ENCODE measurements at places on chromosomes 11 and 22. TPM values are rescaled to one million over a fixed set of nuclear protein-coding genes. Genes with fewer than 3 reads are reported as not detected.

GRCh38 chr11:727859-728748, 19.2 kb upstream of the TALDO1 start:
- DNase-seq: peak; percentile 65

DNA sequence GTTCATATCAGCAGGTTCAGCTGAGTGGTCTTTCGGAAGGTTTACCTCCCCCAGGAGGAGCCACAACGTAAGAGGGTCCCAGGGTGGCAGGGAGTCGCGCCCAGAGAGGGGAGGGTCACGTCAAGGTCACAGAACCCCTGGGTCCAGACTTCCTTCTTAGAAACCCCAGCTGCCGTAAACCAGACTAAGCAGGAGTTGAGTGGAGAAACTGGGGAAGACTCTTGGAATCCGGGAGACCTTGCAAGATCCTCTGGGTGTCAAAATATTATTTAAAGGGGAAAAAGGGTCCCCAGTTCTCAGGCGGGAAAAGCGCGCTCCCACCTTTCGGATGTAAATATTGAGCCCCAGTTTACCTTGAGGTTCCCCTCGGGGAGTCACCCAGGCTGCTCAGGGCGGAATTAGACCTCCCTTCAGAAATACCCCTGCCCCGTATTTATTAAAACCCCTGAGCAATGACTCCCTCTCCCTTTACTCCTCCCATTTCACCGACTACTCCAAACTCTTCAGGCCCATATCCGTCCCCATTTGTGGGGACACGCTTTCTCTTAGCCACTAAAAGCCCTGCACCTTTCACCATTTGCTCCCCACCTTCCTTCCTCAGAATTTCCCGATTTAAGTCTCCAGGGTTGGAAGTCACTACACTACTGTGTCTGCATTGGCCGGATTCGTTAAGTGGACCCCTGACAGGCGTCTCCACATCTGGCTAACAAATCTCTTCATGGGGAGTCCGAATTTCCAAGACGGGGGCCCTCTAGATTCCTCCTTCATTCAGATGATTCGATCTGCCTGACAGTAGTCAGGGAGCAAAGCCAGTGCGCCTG, 4.2 kb downstream of the SLC17A6 start:
- DNase-seq: no peak

DNA sequence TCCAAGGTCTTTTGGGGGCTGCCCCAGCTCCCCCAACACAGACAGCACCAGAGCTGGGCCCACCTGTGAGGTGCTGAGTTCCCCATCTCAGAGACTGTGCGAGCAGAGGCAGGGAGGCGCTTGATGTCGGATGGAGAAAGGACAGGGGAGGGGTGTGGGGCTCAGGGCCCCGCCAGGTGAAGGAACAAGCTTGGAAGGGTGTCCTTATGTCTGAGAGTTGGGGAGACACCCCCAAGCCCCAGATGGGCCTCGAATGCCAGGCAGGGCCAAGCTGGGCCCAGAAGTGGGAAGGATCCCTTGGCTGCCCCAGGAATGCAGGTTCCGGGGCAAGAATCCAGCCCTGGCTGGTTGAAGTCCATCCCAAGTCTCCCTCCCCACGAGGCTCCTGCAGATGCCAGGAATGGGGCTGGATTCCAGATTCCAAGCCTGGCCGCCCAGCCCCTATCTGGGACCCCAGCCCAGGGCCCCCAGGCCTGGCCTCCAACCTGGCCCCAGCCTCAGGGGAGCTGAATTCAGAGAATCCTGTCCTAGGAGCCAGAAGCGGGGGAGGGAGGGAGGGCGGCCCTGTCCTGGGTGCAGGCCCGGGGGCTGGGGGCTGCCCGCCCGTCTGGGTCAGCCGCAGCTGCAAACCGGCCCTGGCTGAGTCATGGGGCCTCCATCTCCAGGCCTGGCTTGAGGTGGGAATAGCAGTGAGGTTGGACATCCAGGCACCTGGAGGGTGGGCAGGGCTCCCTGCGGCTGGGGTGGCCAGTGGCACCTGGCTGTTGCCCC, 50.9 kb downstream of the CDKN1C start:
- DNase-seq: no peak

The MS4A6E gene
- not detected for total RNA-seq

GRCh38 chr22:42716649-42717127, 4.0 kb downstream of the A4GALT start:
- DNase-seq: no peak

The LAYN gene
- not detected for total RNA-seq

DNA sequence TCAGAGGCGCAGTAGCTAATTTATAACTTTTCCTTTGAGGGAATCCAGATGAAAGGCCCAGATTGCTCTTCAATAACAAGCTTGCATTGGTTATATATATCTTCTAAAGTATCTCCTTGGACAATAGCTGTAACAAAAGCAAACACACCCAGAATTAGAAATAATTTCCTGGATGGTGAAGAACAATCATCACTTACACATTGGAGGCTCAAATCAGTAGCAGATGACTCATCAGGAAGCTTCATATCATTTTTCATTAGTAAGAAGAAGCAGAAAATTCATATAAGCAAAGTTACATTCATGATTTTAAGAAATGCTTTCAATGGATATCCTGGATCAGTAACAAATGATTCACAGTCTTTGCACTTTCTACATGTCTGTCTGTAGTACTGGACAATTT, 173.6 kb upstream of the CCDC90B start:
- no peak for DNase-seq

DNA sequence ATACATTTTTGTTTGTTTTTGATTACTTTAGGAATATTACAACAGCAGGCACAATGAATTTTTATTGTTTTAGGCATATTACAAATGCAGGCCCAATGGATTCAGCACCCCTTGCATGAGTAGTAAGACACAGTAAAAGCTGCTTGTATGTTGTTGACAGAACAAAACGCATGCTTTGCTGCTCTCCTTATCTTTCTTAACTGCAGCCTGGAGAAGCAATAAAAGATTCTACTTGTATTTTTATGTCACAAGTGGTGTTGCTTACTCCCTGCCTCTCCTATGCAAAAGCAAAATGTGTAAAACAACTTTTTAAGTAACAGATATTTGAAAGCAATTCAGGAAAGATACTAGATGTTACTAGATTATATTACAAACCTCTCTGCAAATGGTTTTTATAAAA, 73.9 kb downstream of the TRPC6 start:
- DNase-seq: no peak

The LRRN4CL gene
- total RNA-seq: 0.02 TPM

The NPAS4 gene
- not detected for total RNA-seq

GRCh38 chr11:73931039-73931645, 19.7 kb upstream of the DNAJB13 start:
- DNase-seq: peak; percentile 56

DNA sequence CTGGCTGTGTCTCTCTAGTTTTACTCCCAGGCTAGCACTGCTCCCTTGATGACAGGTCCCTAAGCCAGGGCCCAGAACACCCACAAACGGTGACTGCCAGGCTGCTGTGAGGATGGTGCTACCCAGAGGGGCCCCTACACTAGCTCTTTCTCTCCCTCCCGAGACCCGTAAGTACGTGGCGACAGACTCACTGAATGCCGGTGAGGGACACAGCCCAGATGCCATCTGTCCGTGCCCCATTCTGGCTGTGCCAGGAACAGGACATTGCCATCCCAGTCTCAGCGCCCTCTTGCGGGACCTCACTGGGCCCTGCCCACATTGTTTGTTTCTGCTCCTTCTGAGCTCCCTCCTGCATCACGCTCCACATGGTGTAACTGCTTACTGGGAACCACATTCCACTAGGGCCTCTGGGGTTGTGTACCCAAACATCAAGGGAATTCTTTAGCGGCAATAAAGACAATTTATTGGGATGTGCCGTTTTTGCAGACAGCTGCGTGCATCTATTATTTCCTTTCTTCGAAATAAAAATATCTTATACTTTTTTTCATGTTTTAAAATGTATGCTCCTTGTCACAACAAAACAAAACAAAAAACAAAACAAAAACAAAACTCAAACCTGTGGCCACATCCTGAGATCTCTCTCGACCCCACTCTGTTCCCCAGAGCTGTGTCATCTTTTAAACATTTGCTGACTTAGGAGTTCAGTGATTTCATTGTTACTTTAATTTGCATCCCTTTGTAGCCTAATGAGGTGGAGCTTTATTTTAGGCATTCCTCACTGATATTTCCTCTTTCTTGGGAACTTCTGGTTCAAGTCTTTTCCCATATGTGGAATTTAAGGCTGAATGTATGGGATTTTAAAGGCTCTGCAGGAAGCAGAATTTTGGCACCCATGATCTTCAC, 4.4 kb upstream of the TPCN2 start:
- peak; percentile 65 for DNase-seq

The TFIP11 gene
- total RNA-seq: 15.3 TPM

GRCh38 chr22:17407643-17408042, 38.4 kb downstream of the CECR2 start:
- no peak for DNase-seq

DNA sequence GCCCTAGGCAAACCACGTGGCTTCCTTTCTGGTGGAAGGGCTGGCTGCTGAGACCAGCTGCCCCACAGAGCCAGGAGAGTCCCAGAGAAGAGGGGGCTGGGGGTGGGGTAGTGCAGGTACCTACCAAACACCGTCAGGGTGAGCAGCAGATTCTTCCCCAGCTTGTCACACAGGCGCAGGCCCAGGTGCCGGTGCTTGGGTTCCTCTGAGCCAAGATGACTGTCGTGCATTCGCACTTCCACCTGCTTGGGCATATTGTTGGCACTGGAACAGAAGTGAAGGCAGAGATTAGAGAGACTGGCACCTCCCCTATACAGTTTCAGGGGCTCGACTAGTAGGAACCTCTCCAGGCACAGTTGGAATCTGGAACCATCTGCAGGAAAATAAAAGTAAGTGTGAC, 102.1 kb downstream of the SLC1A2 start:
- no peak for DNase-seq

The SAA2 gene
- total RNA-seq: not detected

DNA sequence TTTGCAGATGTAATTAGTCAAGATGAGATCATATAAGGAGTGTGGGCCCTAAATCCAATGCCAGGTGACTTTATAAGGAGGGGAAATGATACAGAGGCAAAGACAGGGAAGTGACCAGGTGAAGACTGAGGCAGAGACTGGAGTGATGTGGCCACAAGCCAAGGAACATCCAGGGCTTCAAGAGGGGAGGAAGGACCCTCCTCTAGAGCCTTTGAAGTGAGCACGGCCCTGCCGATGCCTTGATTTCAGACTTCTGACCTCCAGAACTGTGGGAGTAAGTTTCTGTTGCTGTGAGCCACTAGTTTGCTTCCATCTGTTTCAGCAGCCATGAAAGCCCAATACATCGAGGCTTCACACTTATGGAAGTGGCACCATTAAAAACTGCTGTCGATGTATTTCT, 78.7 kb downstream of the SHANK2 start:
- no peak for DNase-seq

- DNase-seq: no peak
Measured at GRCh38 chr22:30306627-30307011, 17.3 kb upstream of the CASTOR1 start.

- DNase-seq: no peak
Measured at GRCh38 chr11:63986932-63987513, 785 bp downstream of the OTUB1 start.

The EIF3M gene
- total RNA-seq: 588 TPM

Data from NCI-H460 (cell line).